H1 (cell line): ENCODE measurements at places on chromosomes 6 and 20.

- no peak overlapping the region for H3K4me3 ChIP-seq
- H3K27me3 ChIP-seq, result no peaks in the 10 kb centered on the region
- H3K36me3 ChIP-seq, result no peaks in the 10 kb centered on the region
- no peak overlapping the region for H3K27ac ChIP-seq
Measured at GRCh38 chr6:32457054-32457453, 17.4 kb downstream of the HLA-DRA start.

DNA sequence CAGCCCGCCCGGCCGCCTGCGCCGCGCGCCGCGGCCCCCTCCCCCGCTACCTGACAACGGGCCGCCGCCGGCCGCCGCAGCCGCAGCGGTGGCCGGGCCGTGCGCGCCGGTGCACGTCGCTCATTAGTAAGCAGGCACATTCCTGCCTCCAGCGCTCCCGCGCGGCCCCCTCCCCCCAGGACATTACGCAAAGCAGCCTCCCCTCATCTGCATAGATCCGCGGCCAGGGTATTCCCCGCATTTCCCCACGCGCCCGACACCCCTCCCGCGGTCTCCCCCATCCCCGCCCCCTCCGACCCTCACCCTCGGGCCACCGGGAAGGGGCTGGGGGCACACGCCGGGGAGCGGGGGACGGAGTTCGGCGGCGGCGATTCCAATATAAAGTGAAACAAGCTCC is at the start of gene HIVEP2:
Gene HIVEP2 (minus strand): TSS at position 128 of the 397 bp plus-strand sequence. CDS start 170,438 bp downstream, outside the sequence.
- H3K36me3 ChIP-seq, result no peaks in the 10 kb centered on the region
- no peaks in the 10 kb centered on the region for H3K27me3 ChIP-seq
- peak within 1 kb of the TSS; percentile 93 for H3K4me3 ChIP-seq
- no peaks in the 10 kb centered on the region; the same call in 1 of the 2 replicates for H3K4me1 ChIP-seq
- H3K27ac ChIP-seq, result peak within 1 kb of the TSS; percentile 87

- peak; percentile 98 for DNase-seq
- no peaks in the 10 kb centered on the region for H3K27me3 ChIP-seq
- no peaks in the 10 kb centered on the region for H3K36me3 ChIP-seq
- no peak overlapping the region for H3K27ac ChIP-seq
- no peak overlapping the region for H3K4me3 ChIP-seq
- H3K4me1 ChIP-seq, result no peaks in the 10 kb centered on the region
Measured at GRCh38 chr6:166275714-166276166, 32.5 kb downstream of the PRR18 start.

- H3K36me3 ChIP-seq, result no peaks in the 10 kb centered on the region
- no peak for DNase-seq
- H3K27ac ChIP-seq, result no peak overlapping the region
- no peak overlapping the region for H3K4me3 ChIP-seq
- H3K27me3 ChIP-seq, result no peaks in the 10 kb centered on the region
- peaks cover 5% of the 10 kb centered on the region for H3K4me1 ChIP-seq
Measured at GRCh38 chr20:22491194-22491505, 93.2 kb downstream of the FOXA2 start.

GRCh38 chr20:51162015-51162414 is 139.1 kb upstream of the KCNG1 start:
- H3K4me1 ChIP-seq, result no peaks in the 10 kb centered on the region
- H3K36me3 ChIP-seq, result no peaks in the 10 kb centered on the region
- H3K27ac ChIP-seq, result no peak overlapping the region
- H3K27me3 ChIP-seq, result no peaks in the 10 kb centered on the region
